ENCODE measurements at places on chromosomes 13 and 19.

GRCh38 chr19:19341026-19341425 is 20.4 kb downstream of the MAU2 start:
- DNase-seq: no peak

- no peak for DNase-seq
Measured at GRCh38 chr19:42422092-42422900, 4.9 kb downstream of the LIPE start.

DNA sequence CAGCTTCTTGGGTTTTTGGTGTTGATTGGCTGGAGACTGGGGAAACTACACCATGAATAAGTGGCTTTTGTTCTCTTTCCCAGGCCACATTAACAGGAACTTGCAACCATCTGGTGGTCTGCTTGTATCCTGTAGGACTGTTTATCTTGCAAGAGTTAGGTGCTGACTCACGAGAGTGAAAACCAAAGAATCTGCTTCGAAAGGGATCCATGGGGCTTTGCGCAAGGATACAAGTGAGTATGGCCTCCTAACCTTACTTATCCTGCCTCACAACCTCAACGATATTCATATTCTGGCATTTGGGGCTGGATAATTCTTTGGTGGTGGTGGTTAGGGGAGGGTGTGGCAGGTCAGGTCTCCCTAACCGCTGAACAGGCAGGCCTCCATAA is 4.7 kb upstream of the SIGLECL1 start:
- DNase-seq: peak; percentile 34

DNA sequence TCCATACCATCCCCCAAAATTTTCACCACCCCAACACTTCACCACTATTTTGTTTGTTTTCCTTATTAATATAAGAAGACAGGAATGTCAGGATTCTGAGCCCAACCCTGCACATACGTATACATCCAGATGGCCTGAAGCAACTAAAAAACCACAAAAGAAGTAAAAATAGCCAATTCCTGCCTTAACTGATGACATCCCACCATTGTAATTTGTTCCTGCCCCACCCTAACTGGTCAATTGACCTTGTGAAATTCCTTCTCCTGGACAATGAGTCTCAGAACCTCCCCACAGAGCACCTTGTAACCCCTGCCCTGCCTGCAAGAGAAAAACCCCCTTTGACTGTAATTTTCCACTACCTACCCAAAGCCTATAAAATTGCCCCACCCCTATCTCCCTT is 132.5 kb downstream of the ZNF675 start:
- no peak for DNase-seq

GRCh38 chr19:16106121-16106520 is 5.6 kb upstream of the RAB8A start:
- no peak for DNase-seq

DNA sequence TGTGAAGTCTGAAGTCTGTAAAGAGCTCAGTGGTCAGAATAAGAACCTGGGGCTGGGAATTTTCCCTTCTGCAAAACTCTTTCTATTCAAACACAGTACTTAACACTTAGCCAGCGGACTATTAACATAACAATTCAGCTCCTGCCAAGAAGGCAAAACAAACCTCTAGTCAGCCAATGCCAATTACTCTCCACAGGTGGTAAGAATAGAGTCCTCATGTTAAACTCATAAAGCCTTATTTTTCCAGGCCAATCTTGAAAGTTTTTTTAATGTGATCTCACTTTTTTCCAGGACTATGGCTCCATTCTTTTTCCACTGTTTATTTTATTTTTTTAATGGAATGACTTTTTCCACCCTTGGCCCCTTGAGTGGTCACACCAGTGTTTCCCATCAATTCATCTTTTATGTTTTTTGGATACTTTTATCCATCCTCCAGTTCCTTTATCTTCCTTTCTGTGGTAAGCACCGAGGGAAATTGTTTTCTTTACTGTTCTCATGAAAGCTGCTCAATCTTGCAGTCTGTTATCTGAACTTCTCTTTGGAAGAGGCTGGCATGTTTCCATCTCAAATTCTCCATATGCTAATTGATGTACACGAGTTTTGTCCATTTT is 217.3 kb downstream of the LHFPL6 start:
- no peak for DNase-seq

GRCh38 chr19:18870531-18871172 is 25.3 kb downstream of the CERS1 start:
- DNase-seq: no peak

DNA sequence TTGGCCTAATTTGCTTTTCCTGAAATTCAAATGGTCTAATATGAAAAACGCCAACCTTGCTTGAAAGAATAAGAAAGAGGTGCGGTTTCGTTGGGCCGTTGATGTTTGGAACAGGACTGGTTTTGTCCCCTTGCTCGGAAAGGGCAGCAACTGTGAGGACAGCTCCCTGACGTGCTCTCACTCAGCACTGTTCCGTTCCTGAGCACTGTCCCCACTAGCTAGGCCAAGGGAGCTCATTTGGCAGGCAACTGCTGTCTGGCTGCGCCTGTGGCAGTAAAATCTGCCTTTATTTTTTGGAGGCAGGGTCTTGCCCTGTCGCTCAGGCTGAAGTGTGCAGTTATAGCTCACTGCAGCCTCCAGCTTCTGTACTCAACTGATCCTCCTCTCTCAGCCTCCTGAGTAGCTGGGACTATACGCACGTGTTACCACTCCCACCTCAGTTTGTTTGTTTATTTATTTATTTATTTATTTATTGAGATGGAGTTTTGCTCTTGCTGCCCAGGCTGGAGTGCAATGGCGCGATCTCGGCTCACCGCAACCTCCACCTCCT is 4.5 kb downstream of the LDLR start:
- no peak for DNase-seq

DNA sequence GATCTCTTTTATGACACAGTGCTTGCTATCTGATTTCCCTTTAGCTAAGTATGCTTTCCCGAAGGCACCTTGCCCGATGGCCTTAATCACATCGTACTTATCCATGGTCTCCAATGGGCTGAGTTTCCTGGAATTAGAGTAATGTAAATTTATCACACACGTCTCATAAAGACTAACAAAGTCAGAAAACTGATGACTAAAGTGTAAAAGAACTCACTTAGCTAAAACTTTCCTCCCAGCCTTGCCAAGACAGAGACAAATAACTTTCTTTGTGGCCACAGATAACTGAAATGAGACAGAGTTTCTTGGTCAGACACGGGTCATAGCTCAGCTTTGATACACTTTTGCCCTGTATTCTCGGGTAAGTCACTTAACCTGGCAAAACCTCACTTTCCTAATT is 1.5 kb downstream of the NEK5 start:
- DNase-seq: no peak

- no peak for DNase-seq
Measured at GRCh38 chr19:14116918-14117578, 514 bp downstream of the PRKACA start.

- no peak for DNase-seq
Measured at GRCh38 chr19:6717441-6717971, 2.9 kb downstream of the C3 start.

- no peak for DNase-seq
Measured at GRCh38 chr13:96338030-96338429, 248.1 kb downstream of the HS6ST3 start.

DNA sequence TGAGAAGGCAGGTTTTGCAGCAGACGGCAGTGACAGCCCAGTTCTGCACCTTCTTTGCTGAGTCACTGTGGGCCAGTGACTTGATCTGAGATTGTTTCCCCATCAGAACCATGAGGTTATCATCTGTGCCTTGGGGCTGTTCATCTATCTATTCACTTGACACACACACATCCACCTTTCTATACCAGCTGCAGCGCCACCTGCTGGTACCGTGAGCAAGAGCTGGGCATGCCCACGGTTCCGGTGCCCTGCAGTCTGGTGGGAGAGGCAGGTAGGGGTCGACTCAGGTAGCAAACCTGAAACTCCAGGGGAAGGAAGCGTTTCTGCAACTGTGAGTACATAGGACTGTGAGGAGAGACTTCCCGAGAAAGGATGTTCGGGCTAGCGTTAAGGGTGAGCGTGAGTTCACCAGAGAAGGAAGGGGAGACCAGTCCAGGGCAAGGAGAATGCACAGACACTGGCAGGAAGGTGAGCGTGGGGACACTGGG is 7.5 kb upstream of the LIN7B start:
- peak; percentile 63 for DNase-seq

- no peak for DNase-seq
Measured at GRCh38 chr19:48147597-48148175, 22.5 kb downstream of the LIG1 start.

DNA sequence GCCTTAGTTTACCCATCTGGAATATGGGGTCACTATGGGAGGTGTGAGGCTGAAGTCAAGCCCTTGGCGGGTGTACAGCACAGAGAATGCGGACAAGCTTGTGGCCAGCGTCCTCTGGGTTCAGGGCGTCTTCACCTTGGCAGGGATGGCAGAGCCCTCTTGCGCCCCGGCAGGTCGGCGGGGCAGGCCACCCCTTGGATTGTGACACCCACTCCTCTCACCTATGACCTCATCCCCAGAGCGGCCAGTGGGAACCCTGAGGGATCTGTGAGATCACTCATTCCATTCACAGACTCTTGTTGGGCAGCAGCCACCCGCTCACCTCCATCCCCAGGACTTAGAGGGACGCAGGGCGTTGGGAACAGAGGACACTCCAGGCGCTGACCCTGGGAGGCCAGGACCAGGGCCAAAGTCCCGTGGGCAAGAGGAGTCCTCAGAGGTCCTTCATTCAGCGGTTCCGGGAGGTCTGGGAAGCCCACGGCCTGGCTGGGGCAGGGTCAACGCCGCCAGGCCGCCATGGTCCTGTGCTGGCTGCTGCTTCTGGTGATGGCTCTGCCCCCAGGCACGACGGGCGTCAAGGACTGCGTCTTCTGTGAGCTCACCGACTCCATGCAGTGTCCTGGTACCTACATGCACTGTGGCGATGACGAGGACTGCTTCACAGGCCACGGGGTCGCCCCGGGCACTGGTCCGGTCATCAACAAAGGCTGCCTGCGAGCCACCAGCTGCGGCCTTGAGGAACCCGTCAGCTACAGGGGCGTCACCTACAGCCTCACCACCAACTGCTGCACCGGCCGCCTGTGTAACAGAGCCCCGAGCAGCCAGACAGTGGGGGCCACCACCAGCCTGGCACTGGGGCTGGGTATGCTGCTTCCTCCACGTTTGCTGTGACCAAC is at the start of gene SPACA4:
SPACA4 (plus strand) TSS at position 280 of the 896 bp plus-strand sequence; CDS start at position 517, 237 bp downstream.
- DNase-seq: no peak

- DNase-seq: peak; percentile 45
Measured at GRCh38 chr13:48400850-48401291, 12.0 kb downstream of the LPAR6 start.

- DNase-seq: no peak
Measured at GRCh38 chr19:33948651-33949335, 152.1 kb downstream of the KCTD15 start.

GRCh38 chr13:69300131-69300530 is 807.5 kb upstream of the ATXN8OS start:
- DNase-seq: no peak

DNA sequence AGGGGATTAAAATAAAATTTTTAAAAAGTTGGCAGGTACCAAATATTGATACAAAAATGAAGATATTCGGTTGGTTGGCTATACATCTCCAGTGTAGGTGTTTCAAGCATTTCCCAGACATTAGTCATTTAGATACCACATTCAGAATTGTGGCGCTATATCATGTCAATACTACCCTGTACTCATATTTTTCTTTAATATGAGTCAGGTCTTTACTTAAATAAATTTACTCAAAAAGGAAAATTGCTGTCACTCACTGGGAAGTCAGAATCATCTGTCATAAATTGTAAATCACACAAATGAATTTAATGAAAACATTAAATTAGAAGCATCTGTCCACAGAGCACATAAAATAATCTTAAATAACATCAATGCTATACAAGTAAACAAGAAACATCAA is 134.2 kb downstream of the TSHZ3 start:
- peak; percentile 73 for DNase-seq

DNA sequence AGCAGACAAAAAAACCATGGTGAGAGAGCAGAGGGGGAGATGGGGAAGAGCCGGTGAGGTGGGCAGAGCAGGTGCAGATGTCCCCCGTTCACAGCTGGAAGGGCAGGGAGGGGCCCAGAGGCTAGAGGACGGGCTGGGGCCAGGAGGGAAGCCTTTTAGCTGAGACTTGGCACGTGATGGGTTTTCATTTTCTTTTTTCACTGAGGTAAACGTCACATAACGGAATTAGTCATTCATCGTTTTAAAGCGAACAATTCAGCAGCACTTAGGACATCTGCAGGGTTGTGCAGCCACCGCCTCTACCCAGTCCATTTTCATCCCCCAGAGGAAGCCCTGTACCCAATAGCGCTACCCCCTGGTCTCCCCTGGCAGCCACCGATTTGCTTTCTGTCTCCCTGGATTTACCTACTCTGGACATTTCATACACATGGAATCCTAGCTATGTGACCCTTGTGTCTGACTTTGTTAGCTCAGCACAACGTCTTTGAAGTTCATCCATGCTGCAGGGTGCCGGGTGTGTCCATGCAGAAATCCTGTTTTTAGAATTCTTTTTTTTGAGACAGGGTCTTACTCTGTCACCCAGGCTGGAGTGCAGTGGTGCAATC is 16.0 kb upstream of the EMC10 start:
- peak; percentile 64 for DNase-seq

- no peak for DNase-seq
Measured at GRCh38 chr13:110463871-110464510, 97.5 kb downstream of the RAB20 start.

- peak; percentile 62 for DNase-seq
Measured at GRCh38 chr19:7870571-7871436, 3.4 kb downstream of the PRR36 start.

- no peak for DNase-seq
Measured at GRCh38 chr19:58407658-58408151, 744 bp upstream of the ZNF584 start.

DNA sequence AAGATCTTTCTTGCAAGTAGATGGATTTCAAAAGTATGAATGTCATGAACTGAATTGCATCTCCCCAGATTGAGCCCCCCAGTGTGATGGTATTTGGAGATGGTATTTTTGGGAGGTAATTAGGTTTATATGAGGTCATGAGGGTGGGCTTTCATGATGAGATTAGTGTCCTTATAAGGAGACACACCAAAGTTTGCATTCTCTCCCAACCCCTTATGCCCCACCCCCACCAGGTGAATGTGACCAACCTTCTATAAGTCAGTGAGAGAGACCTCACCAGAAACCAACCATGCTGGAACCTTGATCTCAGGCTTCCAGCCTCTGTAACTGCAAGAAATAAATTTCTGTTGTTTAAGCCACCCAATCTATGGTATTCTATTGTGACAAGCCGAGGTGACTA is 71.3 kb upstream of the POSTN start:
- DNase-seq: no peak

DNA sequence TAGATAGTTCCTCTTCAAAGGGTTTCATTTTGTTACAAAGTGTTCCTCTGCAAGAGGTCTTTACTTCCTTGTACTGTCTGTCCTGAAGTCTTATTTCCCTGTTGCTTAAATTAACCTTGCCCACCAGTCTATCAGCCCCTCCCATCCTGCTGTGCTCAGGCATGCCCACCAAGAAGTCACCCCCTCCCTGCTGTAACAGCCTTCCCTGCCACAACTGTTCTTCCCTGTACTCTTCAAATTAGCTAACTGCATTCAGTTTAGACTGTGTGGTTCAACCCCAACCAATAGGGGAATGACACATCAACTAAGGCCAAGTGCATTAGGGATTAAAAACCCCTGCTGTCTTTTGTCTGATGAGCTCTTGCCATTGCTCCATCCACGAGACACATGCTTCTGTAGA is 34.4 kb upstream of the ZNF562 start:
- no peak for DNase-seq

GRCh38 chr13:35714121-35714520 is 237.6 kb upstream of the MAB21L1 start:
- no peak for DNase-seq

Data from activated CD4-positive, alpha-beta T cell treated with anti-CD3 and anti-CD28 coated beads, Interleukin-2, Interleukin-4, amounts not matched to agents 100 ng/mL and 50 ng/mL, durations not matched to agents 16 hours and 8 hours (primary cell).